Tongue (tissue), 3 donors: ENCODE measurements at places on chromosomes 13 and 19.

DNA sequence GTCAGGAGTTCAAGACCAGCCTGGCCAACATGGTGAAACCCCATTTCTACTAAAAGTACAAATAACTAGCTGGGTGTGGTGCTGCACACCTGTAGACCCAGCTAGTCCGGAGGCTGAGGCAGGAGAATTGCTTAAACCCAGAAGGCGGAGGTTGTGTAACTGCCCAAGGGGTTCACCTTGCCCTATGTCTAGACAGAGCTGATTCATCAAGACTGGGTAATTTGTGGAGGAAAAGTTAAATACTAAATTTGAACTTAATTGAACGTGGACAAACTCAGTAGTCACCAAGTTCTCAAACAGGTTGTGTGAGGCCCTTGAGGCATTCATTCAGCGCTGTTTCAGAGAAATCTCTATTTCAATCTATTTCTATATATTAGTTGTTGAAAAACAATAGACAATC is 13.7 kb upstream of the ZNF486 start:
- no peak for DNase-seq

GRCh38 chr13:38419312-38419873 is 69.7 kb downstream of the UFM1 start:
- DNase-seq, result no peak

DNA sequence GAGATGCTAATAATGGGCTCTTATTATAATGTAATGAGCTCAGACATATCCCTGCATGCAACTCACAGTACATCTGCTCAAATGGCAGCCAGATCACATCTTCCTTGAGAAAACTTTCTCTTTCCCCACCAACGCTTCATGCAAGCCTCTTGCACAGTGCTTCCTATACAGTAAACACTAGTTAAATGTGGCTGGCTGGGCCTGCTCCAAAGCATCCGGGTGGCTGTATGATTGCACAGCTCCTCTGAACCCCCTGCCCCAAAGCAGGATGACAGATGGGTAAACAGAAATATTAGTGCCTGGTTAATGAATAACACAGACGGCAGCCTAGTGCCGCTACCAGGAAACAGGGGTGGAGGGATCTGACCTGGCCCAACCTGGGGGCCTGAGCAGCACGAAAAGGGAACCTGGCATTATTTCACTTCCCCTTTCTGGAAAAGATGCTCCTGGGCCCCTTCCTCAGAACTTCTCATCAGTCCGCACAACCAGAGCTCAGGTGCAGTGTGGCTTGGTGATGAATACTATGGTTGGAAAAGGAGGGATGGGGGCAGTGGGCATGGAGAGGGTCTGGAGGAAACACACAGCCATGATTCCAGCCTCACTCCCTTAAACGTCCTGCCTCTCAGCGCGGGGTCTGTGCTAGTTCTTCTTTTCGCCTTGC is 10.8 kb downstream of the FFAR2 start:
- DNase-seq, result no peak

DNA sequence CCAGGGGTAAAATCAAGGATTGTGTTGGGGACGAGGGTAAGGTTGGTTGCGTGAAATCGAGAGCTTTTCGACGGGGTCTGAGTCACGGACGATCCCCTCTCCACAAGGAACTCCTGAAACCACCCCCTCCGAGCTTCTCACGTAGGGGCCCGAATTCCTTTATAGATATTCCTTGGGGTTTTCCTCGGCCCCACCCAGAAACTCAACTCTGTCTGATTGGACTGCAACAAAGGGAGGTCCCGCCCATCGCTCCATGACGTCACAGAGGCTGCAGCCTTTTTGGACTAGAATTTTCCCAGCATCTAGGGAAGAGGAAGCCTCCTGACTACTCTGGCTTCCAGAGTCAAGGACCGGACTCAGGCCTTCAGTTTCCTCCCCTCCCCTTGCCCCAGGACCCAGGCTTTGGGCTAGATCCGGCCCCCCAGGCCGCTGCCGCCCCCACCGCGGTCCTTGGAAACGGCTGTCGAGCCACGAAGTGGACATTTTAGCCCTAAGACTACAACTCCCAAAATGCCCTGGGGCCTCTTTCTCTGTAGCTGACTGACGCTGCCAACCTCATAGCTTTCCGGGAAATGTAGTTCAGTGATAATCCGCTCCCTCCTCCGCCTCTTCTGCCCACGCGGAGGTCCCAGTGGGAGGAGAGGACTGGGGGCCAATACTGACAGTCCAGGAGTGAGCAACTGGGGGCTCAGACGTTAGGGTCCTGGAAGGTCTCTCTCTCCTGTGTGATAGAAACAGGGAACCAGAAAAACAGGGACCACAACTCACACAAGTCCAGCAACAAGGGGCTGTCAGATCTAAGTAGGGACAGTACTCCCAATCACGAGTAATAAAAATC is at the start of gene IZUMO1:
Gene IZUMO1 (minus strand): TSS at position 172 of the 838 bp plus-strand sequence. CDS start 1,050 bp downstream, outside the sequence.
- peak; percentile 93 for DNase-seq

DNA sequence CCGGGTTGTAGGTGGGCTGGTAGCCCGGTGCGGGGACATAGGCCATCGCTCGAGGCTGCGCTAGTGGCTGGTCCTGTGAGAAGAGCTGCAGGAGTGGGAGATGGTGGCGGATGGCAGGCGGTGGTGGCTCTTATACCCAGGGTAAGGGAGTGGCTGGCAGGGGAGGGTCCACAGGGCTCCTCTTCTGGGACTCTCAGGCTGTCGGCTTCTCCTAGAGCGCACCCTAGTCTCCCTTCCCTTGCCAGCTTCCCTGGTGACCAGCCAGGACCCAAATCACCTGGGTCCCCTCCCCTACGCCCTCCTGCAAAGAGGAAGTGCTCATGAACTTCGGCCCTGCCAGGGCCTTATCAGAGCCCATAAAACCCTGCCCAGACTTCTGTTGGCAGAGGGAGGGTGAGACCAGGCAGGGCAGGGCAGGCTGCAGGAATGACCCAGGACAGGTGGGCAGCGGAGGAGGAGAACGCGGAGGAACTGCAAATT is at the start of gene LGALS4:
Gene LGALS4 (minus strand): TSS at position 105 of the 480 bp plus-strand sequence. CDS start 59 bp downstream, at position 46.
- DNase-seq, result no peak

DNA sequence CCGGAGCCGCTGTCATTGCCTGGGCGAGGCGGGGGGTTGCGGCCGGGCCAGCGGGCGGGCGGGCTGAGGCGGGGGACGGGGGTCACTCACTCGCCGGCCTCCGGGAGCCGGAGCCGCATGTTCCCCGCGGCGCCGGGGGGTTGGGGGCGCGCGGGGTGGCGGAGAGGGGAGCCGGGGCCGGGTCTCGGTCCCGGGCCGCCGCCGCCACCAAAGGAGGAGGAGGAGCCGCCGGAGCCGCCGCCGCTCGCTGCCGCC is 149 bp downstream of the MED26 start:
- DNase-seq, result no peak

- DNase-seq, result peak; percentile 95
Measured at GRCh38 chr19:48654299-48655059, 8.5 kb upstream of the CA11 start.

GRCh38 chr13:71374471-71375049 is 492.4 kb downstream of the DACH1 start:
- no peak for DNase-seq

- DNase-seq, result peak; percentile 27
Measured at GRCh38 chr19:45130888-45131615, 29.7 kb downstream of the NKPD1 start.

- no peak for DNase-seq
Measured at GRCh38 chr13:93104270-93104669, 122.3 kb upstream of the GPC6 start.

DNA sequence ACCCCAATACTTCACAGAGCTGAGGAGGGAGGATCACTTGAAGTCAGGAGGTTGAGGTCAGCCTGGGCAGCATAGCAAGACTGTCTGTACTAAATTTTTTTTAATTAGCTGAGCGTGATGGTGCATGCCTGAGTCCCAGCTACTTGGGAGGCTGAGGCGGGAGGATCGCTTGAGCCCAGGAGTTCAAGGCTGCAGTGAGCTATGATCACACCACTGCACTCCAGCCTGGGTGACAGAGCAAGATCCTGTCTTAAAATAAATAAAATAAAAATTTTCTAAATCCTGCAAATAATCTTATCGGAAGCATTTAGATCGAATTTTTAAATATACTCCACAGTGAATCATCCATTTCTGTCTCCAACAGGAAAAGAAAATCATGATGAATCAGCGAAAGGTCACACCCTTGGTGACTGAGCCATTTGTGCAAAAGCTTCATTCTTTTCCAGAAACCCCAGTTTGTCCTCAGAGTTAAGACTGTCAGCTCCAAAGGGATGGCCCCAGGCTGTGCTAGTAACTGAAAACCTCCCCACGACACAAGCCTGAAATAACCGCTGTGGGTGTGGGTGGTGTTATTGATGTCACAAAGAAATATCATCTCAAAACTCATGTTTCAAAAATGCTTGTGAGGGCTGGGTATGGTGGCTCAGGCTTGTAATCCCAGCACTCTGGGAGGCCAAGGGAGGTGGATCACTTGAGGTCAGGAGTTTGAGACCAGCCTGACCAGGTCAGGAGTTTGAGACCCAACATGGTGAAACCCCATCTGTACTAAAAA is 167.6 kb downstream of the PTPRS start:
- DNase-seq, result peak; percentile 18

DNA sequence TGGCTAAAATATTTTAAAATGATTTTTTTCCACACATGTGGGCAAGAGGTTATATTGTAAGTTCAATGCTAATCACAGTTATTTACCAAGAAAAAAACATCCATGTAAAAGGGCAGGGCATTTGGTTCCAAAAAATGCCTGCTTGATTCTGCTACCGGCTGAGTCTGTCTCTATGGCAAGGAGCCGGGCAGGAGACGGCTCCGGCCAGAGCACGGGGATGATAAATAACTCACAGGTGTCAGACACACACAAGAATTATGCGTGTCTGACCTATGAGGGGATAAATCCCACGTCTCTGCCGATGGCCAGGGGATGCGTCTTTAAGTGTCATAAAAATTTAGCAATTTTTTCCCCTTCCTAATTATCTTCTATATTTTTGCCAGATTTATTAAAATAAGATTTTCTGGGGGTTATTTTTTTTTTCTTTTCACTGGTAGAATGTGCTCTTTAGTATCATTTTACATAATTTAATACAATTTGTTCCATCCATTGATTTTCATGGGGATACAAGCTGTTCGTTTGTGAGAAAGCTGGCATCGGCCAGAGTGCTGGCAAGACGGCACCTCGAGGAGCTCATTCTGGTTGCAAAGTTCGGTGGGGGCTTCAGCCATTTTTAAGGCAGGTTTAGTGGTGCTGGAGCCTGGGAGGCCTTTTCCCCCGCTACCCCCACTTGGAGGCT is 253.9 kb downstream of the ZNF536 start:
- peak; percentile 60 for DNase-seq

DNA sequence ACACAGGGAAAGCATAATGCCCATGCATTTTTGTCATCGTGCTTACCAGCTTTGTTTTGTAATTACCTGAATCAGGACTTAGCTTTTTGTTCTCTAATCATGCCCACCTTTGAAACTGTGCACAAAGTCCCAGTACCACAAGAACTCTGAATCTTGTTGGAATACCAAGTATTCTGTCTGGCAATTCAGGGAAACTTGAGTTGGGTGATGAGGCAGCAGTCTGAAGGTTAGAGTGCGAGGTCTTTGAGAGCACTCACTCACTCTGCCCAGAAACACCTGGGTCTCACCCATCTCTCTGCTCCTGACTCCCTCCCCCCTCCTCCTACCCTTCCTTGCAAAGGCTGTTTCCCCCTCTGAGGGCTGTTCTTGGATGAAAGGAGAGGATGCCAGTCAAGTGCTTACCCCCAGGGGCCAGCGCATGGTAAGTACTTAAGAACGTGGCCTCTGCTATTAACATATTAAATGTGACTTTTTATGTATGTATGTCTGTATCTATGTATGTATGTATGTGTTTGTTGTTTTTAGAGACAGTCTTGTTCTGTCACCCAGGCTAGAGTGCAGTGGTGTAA is 22.4 kb downstream of the SIPA1L3 start:
- no peak for DNase-seq

GRCh38 chr19:8146877-8147581 is 2.4 kb downstream of the FBN3 start:
- no peak for DNase-seq

GRCh38 chr13:32224916-32225315 is 90.2 kb downstream of the ZAR1L start:
- DNase-seq, result no peak

DNA sequence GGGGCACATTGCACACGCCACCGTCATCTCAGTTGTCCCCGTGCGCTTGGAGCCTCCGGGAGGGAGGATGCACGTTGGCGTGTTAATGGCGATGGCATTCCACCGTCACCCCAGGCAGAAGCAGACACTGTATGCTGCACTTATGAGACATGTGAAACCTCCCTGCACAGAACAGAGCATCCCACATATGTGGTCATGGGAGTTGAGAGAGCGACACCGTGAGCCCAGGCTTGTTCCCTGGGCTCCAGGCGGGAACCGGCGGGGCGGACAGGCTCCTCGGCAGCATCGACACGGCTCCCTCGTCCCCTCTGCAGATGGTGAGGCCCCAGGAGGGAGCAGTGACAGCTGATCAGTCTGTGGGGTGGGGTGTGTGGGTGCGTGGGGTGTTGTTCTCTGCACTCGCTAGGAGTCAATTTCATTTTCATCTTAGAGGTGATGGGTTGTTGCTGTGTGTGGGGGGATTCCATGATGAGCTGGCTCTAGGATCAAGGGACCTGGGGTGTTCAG is 40.4 kb downstream of the CRTC1 start:
- no peak for DNase-seq

- no peak for DNase-seq
Measured at GRCh38 chr13:26526702-26527216, 30.7 kb upstream of the WASF3 start.

DNA sequence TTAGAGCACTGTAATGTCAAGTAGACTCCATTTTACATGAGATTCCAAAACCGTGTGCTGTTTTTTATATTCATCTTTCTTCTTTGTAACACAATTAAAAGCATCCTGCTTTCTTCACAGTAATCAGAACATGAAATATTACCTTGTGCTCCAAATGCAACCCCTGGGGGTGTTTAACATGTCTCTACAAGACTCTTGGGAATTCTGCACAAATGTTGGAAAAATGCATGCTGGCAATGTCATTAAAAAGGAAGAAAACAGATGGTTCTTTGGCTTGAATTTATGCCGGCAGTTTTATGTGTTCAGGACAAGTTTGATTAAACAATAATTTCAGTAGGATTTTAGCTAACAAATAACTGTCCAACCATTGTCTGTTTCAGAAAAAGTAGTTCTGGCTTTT is 159.1 kb downstream of the LIG4 start:
- peak; percentile 52 for DNase-seq

GRCh38 chr13:73657821-73658540 is 476.2 kb downstream of the KLF12 start:
- DNase-seq, result peak; percentile 62

DNA sequence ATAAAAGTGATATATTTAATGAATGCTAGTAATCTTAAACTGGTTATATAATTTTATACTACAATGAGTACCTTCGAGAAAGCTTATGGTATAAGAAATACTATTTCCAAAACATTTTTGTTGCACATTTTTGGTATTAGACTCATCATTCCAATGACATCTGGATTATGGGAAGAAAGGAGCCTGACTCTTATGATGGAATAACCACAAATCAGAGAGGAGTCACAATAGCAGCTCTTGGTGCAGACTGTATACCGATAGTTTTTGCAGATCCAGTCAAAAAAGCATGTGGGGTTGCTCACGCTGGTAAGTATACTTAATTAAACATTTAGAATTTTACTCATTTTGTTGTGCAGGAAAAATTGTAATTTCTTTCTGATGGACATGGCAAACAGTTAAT is 3.9 kb downstream of the LACC1 start:
- no peak for DNase-seq

- DNase-seq, result no peak
Measured at GRCh38 chr13:80430561-80430960, 89.6 kb upstream of the SPRY2 start.
